Epithelial cell of proximal tubule (primary cell): ENCODE measurements at places on chromosomes 11 and 22. TPM values are rescaled to one million over a fixed set of nuclear protein-coding genes. Genes with fewer than 3 reads are reported as not detected.

DNA sequence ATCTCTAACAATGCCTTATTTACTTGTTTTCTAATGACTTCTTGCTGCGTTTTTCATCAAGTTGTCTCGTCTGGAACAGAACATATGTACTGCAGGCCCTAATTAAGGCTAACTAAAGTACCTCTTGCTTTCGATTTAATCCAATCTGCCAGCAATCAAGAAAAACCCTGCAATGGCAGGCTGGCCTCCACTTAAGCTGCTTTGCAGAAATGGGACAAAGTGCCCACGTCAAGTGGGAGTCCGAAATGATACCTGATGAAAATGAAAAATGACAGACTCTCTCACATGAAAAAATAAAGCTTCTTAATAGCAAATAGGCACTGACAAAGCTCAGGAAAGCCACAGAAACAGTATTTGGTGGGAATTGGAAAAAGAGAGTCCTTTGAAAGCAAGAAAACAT, 1454.7 kb downstream of the FAM181B start:
- no peak for DNase-seq

- no peak for DNase-seq
Measured at GRCh38 chr22:34437140-34437539, 516.9 kb upstream of the LARGE1 start.

GRCh38 chr22:45548991-45549761, 46.5 kb downstream of the FBLN1 start:
- DNase-seq, result no peak

DNA sequence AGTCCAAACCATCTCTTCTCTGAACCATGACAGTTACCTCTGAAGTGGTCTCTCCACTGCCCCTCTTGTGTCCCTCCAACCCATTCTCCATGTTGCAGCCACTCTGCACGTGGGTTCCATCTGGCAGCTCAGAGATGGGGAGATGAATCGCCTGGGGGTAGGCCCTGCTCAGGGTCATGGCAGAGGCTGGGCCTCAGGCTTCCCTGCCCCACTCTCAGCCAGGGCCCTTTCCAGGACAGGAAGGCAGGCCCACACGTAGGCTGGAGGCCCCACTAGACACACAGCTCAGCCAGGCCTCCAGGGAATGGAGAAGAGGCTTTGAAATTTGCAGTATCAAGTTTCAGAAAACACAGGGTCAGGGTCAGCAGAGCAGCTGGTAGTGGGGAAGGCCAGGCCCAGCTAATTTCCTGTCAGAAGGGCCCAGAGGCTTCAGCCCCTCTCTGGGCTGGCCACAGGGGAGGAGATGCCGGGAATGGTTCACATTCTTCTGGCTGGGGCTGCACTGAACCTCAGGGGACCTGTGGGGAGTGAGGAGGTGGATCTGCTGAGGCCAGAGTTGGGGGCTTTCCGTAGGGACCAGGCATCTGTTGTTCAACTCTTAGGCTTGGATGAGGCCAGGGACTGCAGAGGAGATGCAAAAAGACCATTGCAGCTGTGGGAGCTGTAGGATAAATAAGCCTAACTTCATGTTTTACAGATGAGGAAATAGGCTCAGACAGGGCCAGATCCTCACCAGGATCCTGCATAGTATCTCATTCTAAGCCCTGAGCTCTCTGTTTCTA, 101.6 kb downstream of the SWAP70 start:
- peak; percentile 23 for DNase-seq

The CCDC15 gene
- total RNA-seq, result 3.3 and 3.4 TPM in 2 replicates

The C11orf86 gene
- not detected in 2 replicates for total RNA-seq

The RAC2 gene
- total RNA-seq, result 51.9 and 58.2 TPM in 2 replicates
